H4 (cell line): ENCODE measurements at places on chromosomes 3 and 15. TPM values are rescaled to one million over a fixed set of nuclear protein-coding genes. Genes with fewer than 3 reads are reported as not detected.

Gene ASB14
- not detected in 2 replicates for total RNA-seq

Gene TMEM108
- 0.97 and 1.0 TPM in 2 replicates for total RNA-seq

Gene FETUB
- not detected in 2 replicates for total RNA-seq

Gene PARP16
- 5.1 and 7.7 TPM in 2 replicates for total RNA-seq

Gene RPP25
- 0.12 TPM in 1 of 2 replicates, not detected in the other for total RNA-seq

Gene CACNA1D
- total RNA-seq: 1.3 and 1.4 TPM in 2 replicates

Gene SERPINI1
- total RNA-seq: 11.6 and 15.4 TPM in 2 replicates

Gene CSTA
- 39.5 and 62.1 TPM in 2 replicates for total RNA-seq

Gene ZIC1
- 20.8 and 34.1 TPM in 2 replicates for total RNA-seq

Gene CHRNA3
- total RNA-seq: 0.04 TPM in 1 of 2 replicates, not detected in the other

Gene NRG4
- total RNA-seq: 7.8 and 13.9 TPM in 2 replicates

Gene EFCAB12
- total RNA-seq: 0.06 TPM in 1 of 2 replicates, not detected in the other

Gene OR5H15
- total RNA-seq: not detected in 2 replicates

Gene UMPS
- 44.7 and 51.0 TPM in 2 replicates for total RNA-seq
